Stimulated activated CD4-positive, alpha-beta T cell treated with anti-CD3 and anti-CD28 coated beads, Interleukin-15, amount 100 ng/mL, for 48 hours (primary cell): ENCODE measurements at places on chromosomes 6 and 20.

DNA sequence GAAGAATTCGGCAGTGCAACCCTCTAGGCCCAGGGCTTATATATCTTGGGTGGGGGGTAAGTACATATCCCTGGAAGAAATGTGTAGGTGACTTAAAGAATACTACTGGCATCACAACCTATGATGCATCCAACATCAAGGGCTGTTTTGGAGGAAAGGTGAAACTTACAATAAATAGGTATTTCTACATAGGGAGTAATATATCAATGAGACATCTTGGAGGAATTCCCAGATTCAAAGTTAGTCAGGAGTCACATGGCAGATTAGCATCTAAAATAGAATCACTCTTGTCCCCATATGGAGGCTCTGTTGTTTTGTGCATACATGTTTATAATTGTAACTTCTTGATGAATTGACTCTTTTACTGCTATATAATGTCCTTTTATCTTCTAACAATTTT lies 375.5 kb downstream of the PAX1 start:
- DNase-seq = no peak

GRCh38 chr6:20455251-20455940 lies 53.7 kb downstream of the E2F3 start:
- DNase-seq = no peak

GRCh38 chr6:1382331-1382882 lies 7.0 kb upstream of the FOXF2 start:
- no peak for DNase-seq

DNA sequence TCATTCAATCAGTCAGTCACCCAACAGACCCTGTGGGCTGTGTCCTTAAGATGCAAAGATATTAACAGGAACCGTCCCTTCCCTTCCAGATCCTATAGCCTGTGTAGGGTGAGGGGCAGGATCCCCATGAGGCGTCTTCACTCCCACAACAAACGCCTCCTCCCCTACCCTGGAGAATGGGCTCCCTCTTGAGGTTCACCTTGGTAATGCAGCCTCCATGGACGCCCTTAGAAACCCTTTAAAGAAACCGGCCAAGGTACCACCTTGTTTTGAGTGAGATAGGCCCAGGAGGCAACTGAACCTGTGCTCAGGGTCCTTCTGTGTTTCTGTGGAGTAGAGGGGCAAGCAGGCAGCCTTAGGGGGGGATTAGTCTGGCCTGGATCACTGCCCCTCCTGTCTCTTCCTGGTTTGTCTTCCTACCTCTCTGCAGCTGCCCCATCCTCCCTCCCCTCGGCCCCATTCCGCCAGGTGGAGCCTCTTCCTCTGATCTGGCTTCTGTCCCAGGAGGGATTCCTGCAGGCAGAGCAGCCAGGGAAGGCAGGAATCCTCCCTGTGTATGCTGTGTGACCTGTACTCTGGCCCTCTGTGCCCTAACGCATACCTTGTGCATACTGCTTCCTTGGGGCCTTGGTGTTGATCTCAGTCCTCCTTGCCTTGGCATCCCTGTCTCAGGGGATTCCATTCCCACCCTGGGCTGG lies 6.6 kb upstream of the GUCA1A start:
- peak; percentile 79 for DNase-seq

DNA sequence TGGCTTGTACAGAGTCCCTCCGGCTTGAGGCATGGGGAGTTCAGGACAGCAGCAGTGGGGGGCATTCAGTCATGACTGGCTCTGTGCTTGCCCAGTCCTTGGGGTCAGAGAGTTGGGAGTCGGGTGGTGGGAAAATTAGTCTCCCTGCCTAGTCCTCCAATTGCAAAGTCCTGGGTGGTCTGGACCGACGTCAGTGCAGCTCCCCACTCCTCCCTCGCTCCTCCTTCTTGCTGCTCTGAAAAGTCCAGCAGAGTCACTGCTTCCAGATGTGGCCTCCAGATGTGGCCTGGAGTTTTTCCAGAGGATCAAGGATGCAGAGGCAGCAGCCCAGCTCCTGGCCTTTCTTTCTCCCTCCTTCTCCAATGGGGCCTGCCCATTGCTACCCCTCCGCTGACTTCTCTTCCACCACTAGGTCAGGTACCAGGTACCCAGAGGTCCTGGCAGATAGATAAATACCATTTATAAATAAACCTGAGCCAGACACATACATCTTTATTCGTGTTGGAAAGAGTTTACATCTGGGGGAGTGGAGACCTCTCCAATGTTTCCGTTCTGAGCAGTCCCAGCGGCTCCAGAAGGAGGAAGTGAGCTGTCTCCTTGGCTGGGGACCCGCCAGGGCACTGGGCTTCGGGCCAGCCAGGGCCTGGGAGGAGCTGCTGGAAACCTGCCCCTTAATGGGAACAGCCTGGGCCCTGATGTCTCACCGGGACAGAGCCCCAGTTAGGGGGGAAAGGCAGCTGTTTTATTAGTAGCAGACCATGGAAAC lies 49.0 kb upstream of the RNF24 start:
- no peak for DNase-seq
